ENCODE measurements at places on chromosomes 13 and 19. TPM values are rescaled to one million over a fixed set of nuclear protein-coding genes. Genes with fewer than 3 reads are reported as not detected.

The PDE4C gene
- total RNA-seq: 0.15 TPM

The EPS8L1 gene
- total RNA-seq: 3.2 TPM

The ZNF430 gene
- total RNA-seq: 26.2 TPM

The KIR3DL2 gene
- total RNA-seq: 2.8 TPM

The SERPINE3 gene
- not detected for total RNA-seq

DNA sequence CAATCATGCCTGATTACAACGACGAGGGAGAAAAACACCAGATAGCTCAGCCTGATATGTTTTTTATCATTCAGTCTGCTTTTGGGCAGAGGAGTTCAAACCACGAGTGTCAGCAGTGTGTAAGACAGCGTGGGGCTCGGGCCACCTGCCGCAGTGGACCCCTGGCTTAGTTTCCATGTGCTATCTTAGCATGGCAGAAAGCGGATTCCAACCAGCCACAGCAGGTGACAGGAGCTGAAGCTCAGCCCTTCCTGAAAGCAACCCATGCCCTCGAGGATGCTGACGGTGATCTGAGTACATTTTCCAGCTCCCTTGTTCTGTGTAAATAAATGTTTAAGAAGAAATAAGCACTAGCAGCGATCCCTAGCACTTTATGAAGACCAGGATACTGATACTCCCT lies 32.2 kb upstream of the MBNL2 start:
- peaks cover 6% of the 10 kb centered on the region for H3K27me3 ChIP-seq
- DNase-seq: no peak
- peaks cover 7% of the 10 kb centered on the region for H3K4me1 ChIP-seq
- no peak overlapping the region for H3K4me3 ChIP-seq
- no peaks in the 10 kb centered on the region for H3K36me3 ChIP-seq

GRCh38 chr19:42176990-42177685 lies 40.3 kb downstream of the DEDD2 start:
- H3K27ac ChIP-seq: no peak overlapping the region
- H3K27me3 ChIP-seq: peaks cover 25% of the 10 kb centered on the region
- H3K4me1 ChIP-seq: peaks cover 17% of the 10 kb centered on the region
- H3K4me3 ChIP-seq: no peak overlapping the region

DNA sequence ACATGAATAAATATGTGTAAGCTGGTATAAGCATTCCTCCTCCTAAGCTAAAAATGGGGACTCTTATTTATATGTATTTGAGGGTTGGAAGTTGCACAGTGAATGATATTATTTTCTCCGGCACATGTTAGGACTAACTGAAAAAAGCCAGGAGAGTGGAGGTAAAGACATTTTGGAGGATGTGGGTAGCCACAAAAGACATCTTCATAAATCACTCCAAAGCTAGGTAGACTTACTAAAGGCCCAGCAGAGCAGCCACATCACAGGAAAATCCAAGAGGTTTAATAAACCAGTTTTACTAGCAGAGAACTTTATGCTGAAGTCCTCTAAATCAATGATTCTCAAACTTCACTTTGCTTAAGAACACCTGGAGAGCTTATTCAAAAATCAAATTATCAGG lies 424.7 kb downstream of the KCTD12 start:
- no peaks in the 10 kb centered on the region for H3K36me3 ChIP-seq
- H3K27me3 ChIP-seq: no peaks in the 10 kb centered on the region
- no peak for DNase-seq
- H3K4me3 ChIP-seq: no peak overlapping the region

DNA sequence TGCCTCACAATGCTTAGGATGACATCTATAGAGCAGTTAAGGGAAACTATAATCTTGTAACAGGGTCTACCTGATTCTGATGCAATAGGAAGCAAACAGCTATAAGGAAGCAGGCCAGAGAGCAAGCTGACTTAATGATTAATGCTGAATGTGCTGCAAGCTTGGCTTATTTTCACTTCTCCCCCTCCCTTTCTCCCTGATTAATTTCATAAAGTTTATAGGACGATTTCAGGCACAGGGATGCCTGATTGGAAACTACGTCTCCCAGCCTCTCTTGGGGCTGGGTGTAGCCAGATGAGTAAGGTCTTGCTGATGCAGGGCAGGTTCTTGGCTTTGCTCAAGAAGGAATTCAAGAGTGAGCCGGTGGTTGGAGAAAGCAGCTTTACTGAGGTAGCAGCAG lies 82.8 kb upstream of the MRI1 start:
- no peak overlapping the region for H3K4me3 ChIP-seq
- peaks cover 2% of the 10 kb centered on the region for H3K4me1 ChIP-seq
- no peak overlapping the region for H3K27ac ChIP-seq
- no peaks in the 10 kb centered on the region for H3K27me3 ChIP-seq

- no peak overlapping the region for H3K4me3 ChIP-seq
- H3K27me3 ChIP-seq: peaks cover 10% of the 10 kb centered on the region
- DNase-seq: no peak
- no peak overlapping the region for H3K27ac ChIP-seq
- H3K4me1 ChIP-seq: peaks cover 23% of the 10 kb centered on the region
These were observed 136.6 kb upstream of the FRY start for GRCh38 chr13:31894931-31895330.

DNA sequence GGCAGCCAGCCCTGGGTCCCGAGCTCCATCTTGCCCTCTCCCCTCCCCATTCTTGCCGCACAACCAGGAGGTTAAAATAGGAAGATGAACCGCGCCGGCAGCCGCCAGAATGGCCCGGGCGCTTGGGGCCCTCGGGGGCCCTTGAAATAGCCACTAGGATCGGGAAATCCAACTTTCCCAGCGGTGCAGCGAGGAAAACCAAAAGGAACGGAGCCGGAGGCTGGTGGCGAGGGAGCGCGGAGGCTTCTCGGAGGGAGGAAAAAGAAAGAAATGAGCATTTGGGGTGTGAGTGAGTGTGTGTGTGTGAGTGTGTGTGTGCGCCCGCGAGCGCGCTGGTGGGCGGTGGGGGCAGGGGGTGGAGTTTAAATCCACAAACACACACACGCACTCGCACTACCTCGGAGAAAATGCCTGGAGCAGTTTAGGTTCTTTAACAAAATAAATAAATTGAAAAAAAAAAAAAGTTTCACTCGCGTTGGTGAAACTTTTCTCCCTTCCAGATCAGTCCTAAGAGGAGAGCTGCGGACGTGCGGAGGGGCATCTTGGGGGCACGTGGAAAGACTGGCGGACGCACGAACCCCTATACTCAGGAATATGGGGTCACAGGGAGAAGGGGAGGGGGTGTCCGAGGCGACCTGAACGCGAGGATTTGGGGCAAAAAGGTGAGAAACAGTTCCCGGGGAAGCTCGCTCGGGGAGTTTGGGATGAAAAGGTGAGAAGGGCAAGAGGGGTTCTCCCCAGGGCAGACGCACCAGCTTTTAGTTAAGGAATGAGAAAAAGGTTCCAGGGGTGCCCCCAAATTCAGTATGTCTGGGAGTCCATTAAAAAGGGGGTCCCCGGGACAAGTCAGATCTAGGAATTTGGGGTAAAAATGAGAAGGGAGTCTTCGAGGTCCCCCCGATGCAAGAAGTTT lies 1.3 kb downstream of the RFX2 start:
- H3K4me3 ChIP-seq: peak overlapping the region; percentile 77
- no peaks in the 10 kb centered on the region for H3K36me3 ChIP-seq
- H3K4me1 ChIP-seq: peaks cover 24% of the 10 kb centered on the region
- DNase-seq: peak; percentile 50

DNA sequence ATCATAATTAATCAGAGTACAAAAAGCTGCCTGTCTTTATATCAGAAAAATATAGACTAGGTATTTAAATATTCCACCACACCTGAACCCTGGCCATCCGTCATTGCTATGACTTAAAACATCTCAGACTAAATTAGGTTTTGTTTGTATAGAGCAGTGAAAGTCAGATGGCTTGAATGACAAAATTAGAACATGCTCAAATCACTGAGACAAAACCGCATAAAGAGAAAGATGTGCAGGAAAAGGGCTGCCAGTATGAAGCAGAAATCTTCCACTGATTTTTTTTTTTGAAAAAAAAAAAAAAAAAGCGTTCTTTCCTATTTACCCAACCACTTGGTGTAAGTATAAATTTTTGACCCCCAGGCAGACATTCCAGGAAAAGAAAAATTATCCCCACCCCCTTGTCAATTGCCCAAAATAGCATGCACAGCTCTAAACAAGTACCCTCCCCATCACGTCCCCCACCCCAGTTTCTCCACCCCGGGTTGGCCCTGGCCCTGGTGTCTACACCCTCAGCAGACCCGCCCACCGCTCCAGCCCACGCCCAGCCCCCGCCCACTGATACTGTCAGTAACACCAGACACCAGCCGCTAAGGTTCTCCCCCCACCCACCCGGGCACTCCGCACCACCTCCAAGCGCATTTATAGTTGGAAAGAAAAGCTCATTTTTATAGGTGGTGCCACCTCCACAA lies 118.6 kb downstream of the URI1 start:
- H3K27ac ChIP-seq: no peak overlapping the region
- H3K36me3 ChIP-seq: no peaks in the 10 kb centered on the region
- no peaks in the 10 kb centered on the region for H3K4me1 ChIP-seq

DNA sequence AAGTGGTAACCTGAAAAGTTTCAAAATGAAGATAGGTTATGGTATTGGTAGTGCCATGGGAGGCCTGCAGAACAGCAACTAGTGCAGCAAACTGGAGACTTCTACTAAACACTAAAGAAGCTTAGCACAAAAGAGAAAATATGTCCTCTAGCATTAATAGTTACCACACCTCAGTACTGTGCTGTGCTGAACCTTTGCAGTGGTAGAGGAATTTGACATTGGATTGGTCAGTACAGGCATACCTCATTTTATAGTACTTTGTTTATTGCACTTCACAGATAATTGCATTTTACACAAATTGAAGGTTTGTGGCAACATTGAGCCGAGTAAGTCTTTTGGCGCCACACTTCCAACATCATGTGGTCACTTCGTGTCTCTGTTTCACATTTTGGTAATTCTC lies 40.4 kb downstream of the ZMYM2 start:
- no peak for DNase-seq
- peaks cover 18% of the 10 kb centered on the region for H3K4me1 ChIP-seq
- H3K36me3 ChIP-seq: peaks cover 35% of the 10 kb centered on the region
- H3K27me3 ChIP-seq: no peaks in the 10 kb centered on the region

DNA sequence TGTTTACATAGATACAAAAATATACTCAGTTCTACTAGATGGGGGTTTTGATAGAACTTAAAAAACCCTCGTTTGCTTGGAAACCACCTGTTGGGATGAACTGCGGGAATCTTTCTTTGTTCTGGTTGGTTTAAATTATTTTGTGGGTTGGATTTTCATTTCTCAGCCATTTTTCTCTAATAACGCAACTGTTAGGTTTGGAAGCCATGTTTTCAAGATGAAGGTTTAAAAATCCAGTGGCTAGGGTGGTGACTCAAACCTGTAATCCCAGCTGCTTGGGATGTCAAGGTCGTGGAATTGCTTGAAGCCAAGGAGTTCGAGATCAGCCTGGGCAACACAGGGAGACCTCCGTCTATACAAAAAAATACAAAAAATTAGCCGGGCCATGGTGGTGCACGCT lies 1.6 kb downstream of the URI1 start:
- H3K27me3 ChIP-seq: no peaks in the 10 kb centered on the region
- peaks cover 26% of the 10 kb centered on the region for H3K36me3 ChIP-seq
- DNase-seq: no peak
- H3K4me1 ChIP-seq: peaks cover 52% of the 10 kb centered on the region

Data from activated CD4-positive, alpha-beta T cell treated with anti-CD3 and anti-CD28 coated beads, Interleukin-2, amount 10 ng/mL, durations not matched to agents 7 days and 5 days (primary cell).